Brain (organoid and tissue), 16 donors: ENCODE measurements at places on chromosomes 12 and 14. TPM values are rescaled to one million over a fixed set of nuclear protein-coding genes. Genes with fewer than 3 reads are reported as not detected.

- DNase-seq: no peak
These were observed 92.8 kb downstream of the NINJ2 start for GRCh38 chr12:570435-570920.

DNA sequence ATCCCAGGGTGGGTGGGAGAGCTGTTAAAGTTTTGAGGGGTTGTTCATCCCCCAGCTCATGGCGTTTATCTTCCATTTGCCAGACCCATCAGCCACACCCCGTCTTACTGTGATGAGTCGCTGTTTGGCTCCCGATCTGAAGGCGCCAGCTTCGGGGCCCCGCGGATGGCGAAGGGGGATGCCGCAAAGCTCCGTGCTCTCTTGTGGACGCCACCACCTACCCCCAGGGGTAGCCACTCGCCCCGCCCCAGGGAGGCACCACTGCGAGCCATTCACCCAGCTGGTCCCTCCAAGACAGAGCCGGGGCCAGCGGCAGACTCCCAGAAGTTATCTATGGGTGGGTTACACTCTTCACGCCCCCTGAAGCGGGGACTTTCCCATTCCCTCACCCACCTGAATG, 5.7 kb downstream of the RITA1 start:
- DNase-seq: no peak

- no peak for DNase-seq
These were observed 31.6 kb upstream of the SGPP1 start for GRCh38 chr14:63759456-63759855.

GRCh38 chr12:115450017-115450416, 766.0 kb upstream of the TBX3 start:
- no peak for DNase-seq

- no peak for DNase-seq
These were observed 88.4 kb downstream of the PRKCH start for GRCh38 chr14:61409782-61410181.

Gene CCDC175
- polyA plus RNA-seq: not detected

DNA sequence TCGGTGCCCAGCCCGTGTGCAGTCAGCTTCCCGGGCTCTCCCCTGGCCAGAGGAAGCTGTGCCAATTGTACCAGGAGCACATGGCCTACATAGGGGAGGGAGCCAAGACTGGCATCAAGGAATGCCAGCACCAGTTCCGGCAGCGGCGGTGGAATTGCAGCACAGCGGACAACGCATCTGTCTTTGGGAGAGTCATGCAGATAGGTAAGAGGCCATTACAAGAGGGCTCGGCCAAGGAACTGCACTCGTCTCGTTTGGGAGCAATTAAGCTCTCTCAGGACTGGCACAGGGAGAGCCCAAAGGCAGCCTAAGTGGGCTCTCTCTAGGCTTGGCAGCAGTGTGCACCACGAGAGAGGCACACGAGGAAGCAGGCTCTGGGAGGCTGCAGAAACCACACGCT, 3.7 kb downstream of the WNT5B start:
- no peak for DNase-seq

DNA sequence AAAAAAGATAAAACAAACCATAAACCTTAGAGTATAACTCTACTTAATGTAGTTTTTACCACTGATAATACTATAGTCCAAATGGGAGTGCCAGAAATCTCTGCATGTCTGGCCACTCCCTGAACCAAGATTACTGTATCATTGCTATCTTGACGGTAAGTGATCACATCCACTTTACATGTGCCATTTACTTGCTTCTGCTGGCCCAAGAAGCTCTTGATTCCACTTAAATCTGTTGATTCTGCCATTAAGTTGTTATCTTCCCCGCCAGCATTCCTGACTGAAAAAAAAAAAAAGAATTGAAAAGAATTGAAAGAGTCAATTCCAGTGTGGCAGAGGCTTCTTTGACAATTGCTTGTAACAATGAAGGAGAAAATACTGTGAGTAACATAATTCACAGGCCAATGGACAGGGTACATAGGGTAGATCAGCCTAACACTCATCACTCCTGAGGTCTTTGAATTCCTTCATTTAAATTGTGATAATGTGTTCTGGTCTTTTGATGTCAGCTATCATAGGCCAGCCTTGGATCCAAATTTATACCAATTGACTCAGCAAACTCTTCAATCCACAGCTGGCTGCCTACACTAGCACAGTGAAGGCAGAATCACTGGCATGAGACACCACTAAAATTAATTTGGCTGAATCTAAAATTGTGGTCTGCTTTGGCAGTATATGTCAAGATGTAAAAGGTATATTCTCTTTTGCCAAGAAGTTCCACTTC, 665.2 kb upstream of the FLRT2 start:
- no peak for DNase-seq

- DNase-seq: no peak
These were observed 68.3 kb upstream of the TUNAR start for GRCh38 chr14:95808371-95808770.

DNA sequence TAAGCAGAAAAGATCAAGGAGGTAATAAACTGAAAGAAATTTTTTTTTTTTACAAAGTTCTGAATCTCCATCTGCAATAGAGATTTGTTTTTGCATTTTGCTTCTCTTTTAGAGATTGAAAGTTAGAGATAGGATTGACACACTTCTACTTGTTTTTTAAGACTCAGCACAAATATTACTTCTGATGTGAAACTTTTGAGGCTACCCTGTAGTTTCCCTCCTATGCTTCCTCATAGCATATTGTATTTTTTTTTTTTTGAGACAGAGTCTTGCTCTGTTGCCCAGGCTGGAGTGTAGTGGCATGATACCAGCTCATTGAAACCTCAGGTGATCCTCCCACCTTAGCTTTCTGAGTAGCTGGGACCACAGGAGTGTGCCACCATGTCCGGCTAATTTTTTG, 32.1 kb upstream of the SGPP1 start:
- DNase-seq: no peak

Gene ZCCHC8
- 4.9 TPM for polyA plus RNA-seq

DNA sequence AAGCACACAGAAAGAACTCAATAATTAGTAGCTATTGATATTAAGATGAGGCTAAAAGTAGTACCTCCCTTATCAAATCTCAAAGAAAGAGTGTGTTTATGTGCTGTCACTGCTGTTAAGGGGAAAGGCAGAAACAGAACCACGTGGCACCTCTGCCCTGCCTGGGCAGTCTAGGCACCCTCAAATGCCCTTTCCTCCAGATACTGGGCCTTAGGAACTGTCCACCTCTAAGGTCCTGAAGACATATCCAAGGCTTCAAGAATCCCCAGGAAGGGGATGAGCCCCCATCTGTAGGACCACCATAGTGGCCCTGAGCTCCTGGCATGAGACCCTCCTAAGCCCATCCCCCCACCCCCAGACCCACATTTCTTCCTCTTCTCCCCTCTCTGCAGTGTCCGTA, 29.1 kb downstream of the NGB start:
- no peak for DNase-seq

- no peak for DNase-seq
These were observed 3.9 kb downstream of the SAMD4A start for GRCh38 chr14:54570631-54571415.

DNA sequence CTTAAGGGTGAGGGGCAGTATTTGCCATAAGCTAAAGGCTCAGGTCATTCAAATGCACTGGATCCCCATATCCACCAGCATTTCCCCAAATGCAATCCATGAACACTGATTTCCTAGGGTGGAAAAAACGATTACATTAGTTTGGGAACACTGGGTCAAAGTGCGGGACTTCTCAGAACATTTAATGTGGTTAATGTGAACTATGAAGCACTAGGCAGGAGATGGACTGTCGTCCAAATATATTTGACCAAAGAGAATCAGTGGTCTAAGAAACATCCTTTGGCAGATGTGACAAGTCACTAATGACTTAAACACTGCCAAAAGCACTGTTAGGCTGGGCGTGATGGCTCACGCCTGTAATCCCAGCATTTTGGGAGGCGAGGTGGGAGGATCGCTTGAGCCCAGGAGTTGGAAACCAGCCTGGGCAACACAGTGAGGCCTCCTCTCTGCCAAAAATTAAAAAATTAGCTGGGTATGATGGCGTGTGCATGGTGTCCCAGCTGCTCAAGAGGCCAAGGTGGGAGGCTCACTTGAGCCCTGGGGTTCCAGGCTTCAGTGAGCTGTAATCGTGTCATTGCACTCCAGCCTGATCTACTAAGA, 205.4 kb downstream of the CALM1 start:
- no peak for DNase-seq

DNA sequence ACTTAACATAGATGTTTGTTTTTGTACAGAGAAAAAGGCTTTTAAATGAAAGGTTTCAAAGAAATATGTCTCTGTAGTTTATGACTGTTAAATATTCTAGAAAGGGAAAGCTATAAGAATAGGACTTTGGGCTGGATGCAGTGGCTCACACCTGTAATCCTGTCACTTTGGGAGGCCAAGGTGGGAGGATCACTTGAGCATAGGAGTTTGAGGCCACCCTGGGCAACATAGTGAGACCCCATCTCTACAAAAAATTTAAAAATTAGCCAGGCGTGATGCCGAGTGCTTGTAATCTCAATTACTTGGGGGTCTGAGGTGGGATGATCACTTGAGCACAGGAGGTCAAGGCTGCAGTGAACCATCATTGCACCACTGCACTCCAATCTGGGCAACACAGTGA, 11.4 kb downstream of the GPX2 start:
- no peak for DNase-seq

Gene P2RX2
- polyA plus RNA-seq: not detected

GRCh38 chr12:50112456-50113218, 601 bp downstream of the COX14 start:
- DNase-seq: no peak

DNA sequence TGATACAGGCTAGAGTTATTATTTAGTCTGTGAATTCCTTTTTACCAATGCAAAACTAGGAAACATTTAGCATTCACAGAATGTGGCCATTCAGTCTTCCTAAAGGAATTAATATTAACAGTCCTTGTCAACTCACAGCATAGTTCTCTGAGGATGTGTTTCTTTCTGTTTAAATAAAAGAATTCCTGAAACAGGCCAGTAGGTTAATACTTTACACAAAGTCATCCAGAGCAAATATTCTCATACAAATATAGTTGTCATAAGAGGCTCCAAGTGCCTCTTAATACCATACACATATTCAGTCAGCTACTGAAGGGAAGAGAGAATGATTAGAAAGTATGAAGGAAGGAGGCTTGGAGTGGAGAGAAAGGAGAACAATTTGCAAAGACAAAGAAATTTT, 120.1 kb downstream of the LMNTD1 start:
- DNase-seq: no peak

- DNase-seq: no peak
These were observed 50.7 kb downstream of the TPCN1 start for GRCh38 chr12:113271853-113272561.

DNA sequence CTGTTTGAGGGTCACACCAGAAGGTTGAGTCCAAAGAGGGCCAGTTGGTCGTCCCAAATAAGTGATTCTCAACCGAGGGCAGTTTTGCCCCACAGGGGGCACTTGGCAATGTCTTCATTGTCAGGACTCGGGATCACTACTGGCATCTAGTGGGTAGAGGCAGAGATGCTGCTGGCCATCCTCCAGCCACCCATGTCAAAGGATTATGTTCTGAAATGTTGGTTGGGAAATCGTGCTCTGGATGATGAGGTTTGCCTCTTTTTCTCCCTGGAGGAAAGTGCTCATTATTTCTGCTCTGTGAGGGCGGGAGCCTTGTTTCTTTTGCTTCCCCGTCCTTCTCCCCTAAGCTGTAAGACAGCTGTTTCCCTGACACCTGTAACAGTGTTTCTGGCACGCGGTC, 3.6 kb downstream of the ZNF839 start:
- peak; percentile 77 for DNase-seq
